ENCODE measurements at places on chromosomes 1 and 21. TPM values are rescaled to one million over a fixed set of nuclear protein-coding genes. Genes with fewer than 3 reads are reported as not detected.

DNA sequence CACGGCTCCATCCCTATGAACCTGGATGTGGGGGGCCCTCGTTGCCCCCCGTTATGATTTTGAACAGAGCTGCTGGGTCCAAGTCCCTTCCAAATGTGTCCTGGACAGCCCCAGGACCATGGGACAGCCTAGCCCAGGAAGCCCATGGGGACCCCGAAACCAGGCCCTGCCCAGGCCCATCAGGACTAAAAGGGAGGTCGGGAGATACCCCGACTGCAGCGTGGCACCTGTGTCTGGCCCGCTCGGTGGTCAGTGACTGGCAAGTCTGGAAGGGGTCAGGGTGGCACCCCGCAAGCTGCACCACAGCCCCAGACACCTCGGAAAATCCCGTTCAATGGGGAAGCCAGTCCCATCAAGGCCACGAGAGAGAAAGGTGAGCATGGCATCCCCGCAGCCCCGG is 10.4 kb upstream of the SRARP start:
- DNase-seq, result no peak

GRCh38 chr1:96880626-96881025 is 159.0 kb downstream of the PTBP2 start:
- DNase-seq, result no peak

DNA sequence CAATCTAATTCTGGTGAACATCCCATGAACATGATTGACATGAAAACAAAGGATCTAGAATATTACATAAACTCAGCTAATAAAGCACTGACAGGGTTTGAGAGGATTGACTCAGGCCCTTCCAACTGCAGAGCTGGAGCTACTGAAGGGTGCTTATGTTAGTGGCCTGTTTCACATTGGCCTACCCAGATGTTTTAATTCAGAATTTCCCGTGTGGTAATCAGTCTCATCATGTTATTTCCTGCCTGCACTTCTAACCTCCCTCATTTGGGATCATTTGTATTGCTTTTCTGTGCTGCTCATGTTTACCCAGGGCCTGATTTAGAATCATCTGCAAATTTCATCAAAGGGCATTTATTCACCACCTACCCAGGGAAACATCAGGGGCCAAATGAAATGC is 270.3 kb downstream of the PLPP3 start:
- DNase-seq, result no peak

GRCh38 chr1:36964830-36965229 is 69.5 kb downstream of the GRIK3 start:
- DNase-seq, result no peak

DNA sequence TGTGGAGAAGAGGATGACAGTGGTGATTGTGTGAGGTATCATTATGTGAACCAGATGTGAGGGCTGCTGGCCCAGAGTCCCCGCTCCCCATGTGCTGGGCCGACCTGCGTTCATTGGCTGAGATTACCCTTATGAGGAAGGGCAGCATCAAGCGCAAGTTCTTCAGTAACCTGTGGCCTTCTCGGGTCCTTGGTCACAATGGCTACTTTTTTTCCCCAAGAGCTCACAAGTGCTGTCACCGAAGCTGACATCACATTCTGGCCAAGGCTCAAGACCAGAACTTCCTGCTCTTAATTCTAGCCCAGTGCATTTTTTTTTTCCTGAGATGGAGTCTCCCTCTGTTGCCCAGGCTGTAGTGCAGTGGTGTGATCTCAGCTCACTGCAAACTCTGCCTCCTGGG is 262.9 kb downstream of the RHOU start:
- peak; percentile 44 for DNase-seq

DNA sequence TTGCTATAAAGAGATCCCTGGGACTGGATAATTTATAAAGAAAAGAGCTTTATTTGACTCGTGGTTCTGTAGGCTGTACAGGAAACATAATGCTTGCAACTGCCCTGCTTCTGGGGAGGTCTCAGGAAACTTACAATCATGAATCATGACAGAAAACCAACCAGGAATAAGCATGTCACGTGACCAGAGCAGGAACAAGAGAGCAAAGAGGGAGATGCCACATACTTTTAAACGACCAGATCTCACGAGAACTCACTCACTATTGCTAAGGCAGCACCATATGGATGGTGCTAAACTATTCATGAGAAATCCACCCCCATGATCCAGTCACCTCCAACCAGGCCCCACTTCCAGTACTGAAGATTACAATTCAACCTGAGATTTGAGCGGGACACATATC is 49.8 kb upstream of the RCC1 start:
- DNase-seq, result peak; percentile 7

DNA sequence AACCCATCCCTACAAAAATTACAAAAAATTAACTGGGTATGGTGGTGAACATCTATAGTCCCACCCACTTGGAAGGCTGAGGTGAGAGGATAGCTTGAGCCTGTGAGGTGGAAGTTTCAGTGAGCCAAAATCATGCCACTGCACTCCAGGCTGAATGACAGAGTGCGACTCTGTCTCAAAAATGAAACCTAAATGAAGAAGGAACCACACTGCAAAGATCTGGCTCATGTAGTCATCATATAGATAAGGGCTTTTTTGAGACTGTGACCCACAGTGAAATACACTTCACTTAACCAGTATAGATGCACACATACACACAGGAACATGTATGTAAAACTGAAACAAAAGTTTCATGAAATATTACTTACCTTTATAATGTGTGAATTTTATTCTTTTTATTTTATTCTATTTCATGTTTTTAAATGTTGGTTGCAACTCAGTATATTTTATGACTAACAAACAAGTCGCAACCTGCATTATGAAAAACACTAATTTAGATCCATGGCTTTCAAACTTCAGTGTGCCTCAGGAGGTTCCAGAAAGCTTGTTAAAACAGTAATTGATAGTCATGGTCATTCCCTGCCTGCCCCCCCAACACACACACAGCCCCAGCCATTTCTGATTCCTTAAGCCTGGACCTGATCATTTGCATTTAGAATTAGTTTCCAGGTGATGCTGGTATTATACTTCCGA is 189.5 kb downstream of the PATJ start:
- DNase-seq, result no peak

NEGR1 gene
- total RNA-seq, result 16.9 TPM
